Cardiac septum (tissue), 1 donor: ENCODE measurements at places on chromosomes 16 and 17. TPM values are rescaled to one million over a fixed set of nuclear protein-coding genes. Genes with fewer than 3 reads are reported as not detected.

Gene HOXB5
- not detected for total RNA-seq

GRCh38 chr16:2852003-2852730 lies 5.8 kb downstream of the PRSS22 start:
- DNase-seq = peak; percentile 35

Gene CTRB2
- total RNA-seq = not detected

Gene NECAB2
- 2.5 TPM for total RNA-seq

DNA sequence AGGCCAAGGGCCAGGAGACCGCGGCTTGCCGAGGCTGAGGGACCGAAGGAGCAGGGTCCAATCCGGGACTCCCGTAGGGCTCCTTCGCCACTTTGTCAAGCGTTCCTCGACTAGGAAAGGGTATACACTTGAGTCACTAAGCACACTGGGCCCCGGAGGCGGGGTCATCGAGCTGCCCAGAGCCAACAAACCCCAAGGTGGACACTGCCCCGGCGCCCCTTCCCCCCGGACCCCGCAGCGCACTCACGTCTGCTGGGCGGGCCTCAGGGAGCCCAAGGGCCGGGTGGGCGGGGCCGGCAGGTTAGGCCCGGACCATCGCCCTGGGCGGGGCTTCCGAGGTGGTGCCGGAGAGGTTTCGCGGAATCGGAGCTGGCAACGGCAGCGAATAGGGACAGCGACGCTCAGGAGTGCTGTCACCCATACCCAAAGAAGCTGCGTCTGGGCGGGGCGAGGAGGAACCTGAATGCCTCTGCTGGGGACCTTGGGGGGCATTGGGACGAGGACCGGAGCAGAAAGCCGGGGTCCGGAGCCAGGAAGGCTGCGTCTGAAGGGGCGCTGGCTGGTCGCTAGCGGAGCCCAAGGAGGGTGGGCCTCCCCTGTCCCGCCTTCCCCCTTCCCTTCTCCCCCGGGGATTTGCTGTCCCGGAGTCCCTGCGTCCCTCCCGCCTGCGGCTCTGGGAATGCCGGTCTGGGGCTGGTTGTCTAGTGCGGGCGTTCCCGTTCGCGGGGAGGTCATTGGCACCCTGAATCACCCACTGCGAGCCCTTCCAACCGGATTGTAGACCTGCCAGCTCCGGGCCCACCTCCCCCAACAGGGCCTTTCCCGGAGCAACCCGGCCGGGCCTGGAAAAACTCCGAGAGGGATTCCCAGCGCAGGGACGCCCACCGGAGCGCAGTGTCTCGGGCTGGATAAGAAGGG lies 118.2 kb upstream of the SMURF2 start:
- DNase-seq = peak; percentile 80

DNA sequence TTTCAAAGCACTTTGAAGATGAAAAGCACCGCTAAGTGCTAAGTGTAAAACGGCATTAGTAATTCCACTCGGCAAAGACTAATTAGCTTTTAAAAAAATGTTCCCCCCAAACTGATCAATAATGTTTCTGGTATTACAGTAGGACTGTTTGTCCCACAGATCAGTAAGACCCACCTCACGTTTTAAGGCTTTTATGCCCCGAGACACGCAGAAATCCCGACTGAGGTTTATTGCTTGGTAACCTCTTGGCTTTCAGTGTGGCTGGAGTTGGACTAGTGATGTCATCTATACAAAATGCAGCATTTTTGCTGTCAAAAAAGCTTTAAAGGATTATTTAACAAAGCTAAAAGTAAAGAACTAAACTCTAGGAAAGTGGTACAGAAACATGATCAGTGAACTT lies 414.6 kb upstream of the PSMD7 start:
- DNase-seq = no peak

- no peak for DNase-seq
Measured at GRCh38 chr17:1398028-1398427, 2.0 kb downstream of the YWHAE start.

- no peak for DNase-seq
Measured at GRCh38 chr16:14283786-14284185, 212.7 kb downstream of the MRTFB start.

DNA sequence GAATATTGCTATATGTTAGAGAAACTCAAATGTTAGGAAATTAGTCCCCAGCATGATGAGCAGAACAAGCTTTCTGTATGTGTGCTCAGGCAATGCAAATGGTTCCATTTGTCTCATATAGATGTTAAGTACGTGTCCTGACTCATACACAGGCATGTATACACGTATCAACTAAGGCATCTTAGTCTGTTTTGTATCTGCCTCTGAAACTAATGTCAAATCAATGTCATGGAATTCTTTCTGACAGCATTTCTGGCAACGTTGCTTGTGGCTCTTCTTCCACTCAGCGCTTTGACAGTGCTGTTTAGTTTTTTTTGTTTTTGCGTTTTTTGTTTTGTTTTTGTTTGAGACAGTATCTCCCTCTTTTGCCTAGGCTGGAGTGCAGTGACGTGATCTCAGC lies 111.9 kb downstream of the CNTNAP4 start:
- no peak for DNase-seq

Gene ZNF385C
- 0.13 TPM for total RNA-seq

Gene TMEM88
- 14.7 TPM for total RNA-seq

Gene PRKCB
- total RNA-seq = 2.3 TPM

Gene CCL17
- not detected for total RNA-seq

DNA sequence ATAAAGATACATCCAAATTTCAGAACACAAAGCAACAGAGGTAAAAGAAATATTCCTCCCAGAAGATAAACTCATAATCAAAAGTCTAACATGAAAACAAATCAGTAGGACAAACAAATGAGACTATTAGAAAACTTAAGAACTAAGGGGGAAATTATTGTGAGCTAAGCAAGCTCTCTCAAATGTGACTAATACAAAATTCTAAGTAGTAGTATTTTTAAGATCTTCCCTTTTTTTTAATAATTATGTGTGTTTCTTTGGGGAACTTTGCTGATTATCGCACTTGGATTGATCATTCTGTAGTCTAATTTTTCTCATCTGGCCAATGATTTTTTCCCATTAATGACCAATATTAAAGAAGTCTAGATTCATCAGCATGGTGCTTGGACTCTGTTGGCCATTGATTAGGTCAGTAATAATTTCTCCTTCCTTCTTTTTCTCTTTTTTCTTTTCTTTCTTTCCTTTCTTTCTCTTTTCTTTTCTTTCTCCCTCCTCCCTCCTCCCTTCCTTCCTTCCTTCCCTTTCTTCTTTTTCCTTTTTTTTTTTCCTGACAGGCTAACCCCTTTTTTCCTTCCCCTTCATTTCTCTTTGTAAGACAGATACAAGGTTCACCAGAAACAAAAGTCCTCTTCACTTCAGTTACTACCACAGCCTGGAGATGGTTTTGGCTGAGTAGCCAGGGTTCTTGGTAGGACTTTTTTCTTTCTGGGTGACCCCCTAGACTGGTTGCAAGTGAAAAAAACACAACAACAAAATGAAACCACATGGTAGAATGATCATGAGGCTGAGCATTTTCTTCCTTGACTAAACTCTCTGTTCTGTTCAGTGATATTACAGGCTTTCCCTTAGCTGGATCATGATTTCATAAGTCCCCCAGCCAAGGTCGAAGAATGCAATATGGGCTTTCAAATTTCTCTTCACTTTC lies 2.9 kb upstream of the ABCA6 start:
- DNase-seq = no peak

DNA sequence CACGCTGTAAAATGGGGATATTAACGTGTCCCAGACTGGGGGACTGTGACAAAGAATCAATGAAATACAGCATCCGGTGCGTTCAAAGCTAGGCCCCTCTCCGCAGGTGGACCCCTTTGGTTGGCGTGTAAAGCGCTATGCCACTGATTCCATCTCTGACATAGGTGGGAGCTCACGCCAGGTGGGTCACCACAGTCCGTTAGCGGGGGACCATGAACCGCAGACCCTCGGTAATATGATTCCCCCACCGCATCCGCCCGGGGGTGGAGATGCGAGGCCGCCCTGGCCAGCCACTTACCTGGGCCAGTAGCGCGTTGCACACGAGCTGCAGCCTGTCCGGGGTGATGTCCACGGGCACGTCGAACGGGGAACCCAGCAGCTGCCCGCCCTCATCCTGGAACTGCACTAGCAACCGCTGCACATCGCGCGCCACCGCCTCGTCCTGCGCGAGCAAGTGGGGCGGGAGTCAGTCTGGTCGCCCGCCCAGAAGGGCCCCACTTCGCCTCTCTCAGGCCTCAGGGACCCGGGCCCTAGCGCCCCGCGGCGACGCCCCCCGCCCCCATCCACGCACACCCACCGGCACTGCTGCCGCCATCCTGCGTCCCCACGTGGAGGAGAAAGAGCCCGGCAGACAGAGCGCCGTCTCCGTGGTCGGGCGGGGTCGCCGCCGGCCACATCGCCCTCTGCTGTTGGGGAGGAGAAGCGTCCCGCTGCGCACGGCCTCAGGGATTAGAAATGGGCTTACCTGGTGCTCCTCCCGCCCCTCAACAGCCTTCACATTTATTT lies at the start of gene NLE1:
TSS of gene NLE1 (minus strand) at position 623 of the 786 bp plus-strand sequence. CDS start at position 595, 28 bp downstream.
- peak; percentile 93 for DNase-seq

DNA sequence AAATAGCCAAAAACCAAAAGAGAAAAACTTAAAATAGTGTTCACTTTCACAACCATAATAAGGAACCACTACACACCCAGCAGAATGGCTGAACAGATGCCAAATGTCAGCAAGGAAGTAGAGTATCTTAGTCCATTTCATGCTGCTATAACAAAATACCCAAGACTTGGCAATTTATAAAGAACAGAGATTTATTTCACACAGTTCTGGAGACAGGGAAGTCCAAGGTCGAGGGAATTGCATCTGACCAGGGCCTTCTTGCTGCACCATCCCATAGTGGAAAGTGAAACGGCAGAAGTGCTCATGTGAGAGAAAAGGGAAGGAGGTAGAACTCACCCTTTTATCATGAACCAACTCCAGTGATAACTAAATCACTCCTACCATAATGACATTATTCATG lies 33.8 kb upstream of the CCL22 start:
- no peak for DNase-seq

Gene TMC8
- total RNA-seq = 2.2 TPM
